Stimulated activated memory B cell treated with anti-CD40 and anti-IgM and Interleukin-4, amounts not matched to agents 10 μg/mL and 1 μg/mL and 100 μg/mL, for 72 hours (primary cell): ENCODE measurements at places on chromosomes 2 and 18.

GRCh38 chr2:99629320-99629719 is 139.5 kb upstream of the REV1 start:
- no peak for ATAC-seq

DNA sequence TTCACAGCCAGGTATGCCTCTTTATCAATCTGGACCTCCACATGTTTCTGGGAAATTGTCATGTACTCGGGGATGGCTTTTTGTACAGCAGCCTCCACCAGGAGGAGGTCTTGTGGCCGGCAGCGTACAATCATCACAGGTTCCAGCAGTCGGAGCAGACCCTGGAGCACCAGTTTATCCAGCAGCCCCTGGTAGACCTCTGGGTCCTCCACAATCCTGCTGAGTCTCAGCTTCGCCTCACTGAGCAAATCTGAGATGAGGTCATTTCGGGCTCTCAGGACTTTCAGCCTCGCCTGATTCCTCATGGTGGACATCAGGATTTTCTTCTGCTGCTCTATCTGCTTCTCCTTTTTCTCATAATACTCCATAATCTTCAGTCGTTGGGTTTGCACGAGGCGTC is 32.8 kb downstream of the TMEM247 start:
- no peak for ATAC-seq

- no peak for ATAC-seq
Measured at GRCh38 chr2:135169900-135170753, 118.0 kb downstream of the RAB3GAP1 start.

- no peak for ATAC-seq
Measured at GRCh38 chr2:150126839-150127238, 360.6 kb downstream of the RND3 start.

DNA sequence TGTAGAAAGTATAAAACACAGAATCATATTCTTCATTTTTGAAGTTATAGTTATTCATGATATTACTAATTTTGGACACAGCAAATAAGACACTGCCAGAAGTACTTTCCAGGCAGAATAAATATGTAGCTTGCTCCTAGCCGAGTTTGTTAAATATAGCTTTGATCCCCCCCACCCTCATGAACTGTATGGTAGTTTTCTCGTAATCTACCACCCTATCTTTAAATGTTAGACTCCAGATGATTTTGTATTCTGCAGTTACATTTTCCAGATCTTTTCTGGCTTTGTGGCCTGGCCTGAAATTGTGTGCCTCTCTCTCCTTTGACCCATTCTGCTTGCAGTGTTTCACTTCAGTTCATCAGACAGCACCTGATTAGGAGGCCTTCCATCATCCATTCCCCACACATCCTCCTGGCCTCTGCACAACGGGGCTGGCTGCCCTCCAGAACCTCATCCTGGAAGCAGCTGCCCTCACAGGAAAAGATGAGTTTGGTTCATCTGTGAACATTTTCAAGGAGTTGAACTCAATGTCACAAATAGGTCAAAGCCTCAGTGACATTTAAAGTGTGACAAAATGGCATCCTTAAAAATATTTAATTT is 4.7 kb upstream of the KCNJ3 start:
- no peak for ATAC-seq

DNA sequence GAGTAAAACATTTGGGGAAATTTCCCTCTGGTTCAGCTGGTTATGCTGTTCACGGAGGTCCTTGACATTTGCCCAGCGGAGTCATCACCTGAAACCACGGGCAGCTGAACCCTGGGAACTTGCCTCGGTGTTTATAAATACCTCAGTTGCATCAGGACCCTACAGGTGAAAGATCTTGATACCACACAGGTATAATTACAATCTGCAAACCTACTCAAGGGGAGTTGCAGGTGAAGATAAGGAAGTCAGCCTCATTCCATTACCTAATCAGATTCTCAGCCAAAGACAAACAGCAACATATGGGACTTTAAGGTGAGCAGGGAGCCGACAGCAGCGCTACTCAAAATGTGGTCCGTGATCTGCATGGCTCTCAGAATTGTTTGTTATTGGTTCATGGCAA is 37.0 kb upstream of the ATIC start:
- no peak for ATAC-seq

GRCh38 chr2:236711440-236711839 is 141.8 kb downstream of the ACKR3 start:
- no peak for ATAC-seq

GRCh38 chr2:241808721-241809382 is at the start of gene NEU4:
Gene NEU4 (plus strand): TSS chr2:241809193. CDS start chr2:241814485, 5,292 bp downstream.
- ATAC-seq, result no peak
